ENCODE measurements at places on chromosomes 6 and 20.

DNA sequence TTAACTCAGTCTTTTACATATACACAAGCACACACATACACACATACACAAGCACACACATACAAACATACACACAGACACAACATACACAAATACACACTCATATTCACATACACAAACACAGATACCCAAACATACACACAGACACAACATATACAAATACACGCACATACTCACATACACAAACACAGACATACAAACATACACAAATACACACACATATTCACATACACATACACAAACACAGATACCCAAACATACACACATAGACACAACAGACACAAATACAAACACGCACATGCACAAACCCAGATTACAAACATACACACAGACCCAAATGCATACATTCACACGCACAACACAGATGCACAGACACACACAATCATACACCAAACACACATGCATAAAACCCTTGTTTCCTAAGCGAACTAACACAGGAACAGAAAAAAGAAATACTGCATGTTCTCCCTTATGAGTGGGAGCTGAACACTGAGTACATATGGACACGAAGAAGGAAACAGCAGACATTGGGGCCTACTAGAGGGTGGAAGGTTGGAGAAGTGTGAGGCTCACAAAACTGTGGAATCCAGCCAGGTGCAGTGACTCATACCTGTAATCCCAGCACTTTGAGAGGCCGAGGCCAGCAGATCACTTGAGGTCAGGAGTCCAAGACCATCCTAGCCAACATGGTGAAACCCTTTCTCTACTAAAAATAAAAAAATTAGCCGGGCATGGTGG, 34.2 kb downstream of the PIM1 start:
- DNase-seq, result no peak

GRCh38 chr6:144776031-144776819, 491.1 kb downstream of the UTRN start:
- no peak for DNase-seq

DNA sequence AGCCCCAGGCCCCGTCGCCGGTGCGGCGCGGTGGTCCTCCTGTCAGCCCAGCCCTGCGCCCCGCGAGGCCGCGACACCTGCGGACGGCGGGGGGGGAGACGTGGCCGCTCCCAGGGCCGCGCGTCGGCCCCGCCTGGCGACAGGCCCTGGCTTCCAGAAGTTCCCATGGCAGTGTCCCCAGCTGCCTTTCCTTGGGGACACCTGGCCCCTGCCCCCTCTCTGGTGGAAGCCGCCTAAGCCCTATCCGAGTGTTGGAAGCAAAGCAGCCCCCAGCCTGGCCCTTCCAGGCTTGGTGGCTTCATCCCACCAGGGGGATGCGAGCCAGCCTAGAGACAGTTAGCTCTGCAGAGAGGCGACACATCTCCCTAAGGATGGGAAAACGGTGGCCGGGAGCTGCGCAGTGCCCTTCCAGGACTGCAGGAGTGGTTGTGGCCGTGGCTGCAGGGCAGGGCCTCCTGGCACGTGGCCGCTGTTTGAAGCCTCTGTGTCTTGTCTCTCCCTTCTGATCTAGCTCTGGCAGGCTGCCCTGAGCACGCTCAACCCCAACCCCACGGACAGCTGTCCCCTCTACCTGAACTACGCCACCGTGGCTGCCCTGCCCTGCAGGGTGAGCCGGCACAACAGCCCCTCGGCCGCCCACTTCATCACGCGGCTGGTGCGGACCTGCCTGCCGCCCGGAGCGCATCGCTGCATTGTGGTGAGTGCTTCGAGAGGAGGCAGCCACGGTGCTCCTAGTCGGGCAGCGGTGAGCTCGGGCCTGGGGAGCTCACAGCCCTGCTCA, 816 bp downstream of the NPEPL1 start:
- no peak for DNase-seq

GRCh38 chr20:48090784-48091183, 305.5 kb upstream of the SULF2 start:
- no peak for DNase-seq

DNA sequence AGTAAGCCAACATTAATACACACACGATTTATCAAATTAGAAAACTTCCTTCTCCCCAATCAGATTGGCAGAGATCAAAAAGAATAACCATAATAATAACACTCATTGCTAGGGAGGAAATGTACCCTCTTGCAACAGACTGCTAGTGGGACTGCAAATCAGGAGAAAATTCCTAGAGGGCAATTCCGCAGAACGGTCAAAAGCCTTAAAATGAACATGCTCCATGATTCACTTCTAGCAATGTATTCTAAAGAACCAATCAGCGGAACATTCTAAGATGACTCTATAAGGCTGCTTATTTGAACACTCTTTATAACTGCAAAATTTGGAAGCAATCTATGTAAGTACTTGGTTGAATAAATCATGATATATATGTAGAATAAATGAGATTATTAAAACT, 8.5 kb upstream of the DACT2 start:
- DNase-seq, result no peak

GRCh38 chr20:22578221-22579118, 5.9 kb downstream of the FOXA2 start:
- no peak for DNase-seq

DNA sequence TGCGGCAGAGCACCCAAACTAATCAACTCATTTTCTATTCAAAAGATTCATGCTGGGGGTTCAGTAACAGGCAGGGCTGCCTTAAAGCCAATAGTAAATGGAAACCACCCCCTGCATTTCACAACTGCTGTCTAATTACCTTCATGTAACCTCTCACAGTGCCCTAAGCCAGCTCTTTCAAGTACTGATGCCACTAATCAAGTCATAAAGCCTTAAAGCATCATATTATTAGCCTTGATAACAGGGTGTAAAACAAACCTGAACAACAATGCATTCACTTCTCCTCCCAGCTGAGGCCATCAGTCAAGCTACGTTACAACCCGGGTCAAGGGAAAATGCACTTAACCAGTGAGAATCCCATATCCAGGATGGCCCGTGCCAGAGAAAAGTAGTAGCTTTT, 33.0 kb downstream of the TRERF1 start:
- DNase-seq, result no peak

GRCh38 chr6:6697620-6698019, 109.1 kb downstream of the LY86 start:
- no peak for DNase-seq

DNA sequence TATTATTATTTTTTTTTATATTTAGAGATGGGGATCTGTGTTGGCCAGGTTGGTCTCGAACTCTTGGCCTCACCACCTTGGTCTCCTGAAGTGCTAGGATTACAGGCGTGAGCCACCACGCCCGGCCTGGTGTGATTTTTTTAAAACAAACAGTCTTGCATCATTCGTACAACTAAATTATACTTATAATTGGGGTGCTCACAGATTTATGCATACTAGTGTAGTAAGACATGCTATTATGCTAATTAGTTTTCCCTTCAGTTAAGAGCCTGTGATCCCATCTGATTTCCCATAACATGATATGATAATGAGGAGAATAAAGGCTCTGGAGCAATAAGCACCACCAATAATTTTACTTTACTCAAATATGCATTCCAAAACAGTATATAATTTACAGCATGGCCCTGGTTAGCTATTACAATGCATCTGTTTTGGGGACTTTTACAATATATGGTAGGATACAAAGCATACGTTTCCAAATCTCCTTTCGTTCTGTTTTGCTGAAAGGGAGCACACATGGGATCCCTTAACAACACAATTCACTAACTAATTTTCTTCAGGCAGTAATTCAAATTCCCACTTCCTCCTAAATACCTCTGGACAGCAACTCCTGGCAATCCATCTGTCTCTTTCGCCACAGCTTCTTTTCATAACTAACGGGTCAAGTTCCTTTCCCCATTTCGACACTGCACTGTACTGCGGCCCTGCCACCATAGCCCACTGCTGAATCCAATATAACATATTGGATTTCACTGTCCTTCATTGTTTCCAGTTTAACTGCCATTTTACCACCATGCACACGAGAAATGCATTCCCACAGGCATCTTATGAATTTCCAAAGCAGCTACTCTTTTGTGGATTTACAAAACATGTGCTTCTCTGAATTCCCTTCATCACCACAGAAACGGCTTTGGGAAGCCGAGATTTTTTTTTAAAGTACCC, 1.7 kb downstream of the NUDT3 start:
- no peak for DNase-seq

DNA sequence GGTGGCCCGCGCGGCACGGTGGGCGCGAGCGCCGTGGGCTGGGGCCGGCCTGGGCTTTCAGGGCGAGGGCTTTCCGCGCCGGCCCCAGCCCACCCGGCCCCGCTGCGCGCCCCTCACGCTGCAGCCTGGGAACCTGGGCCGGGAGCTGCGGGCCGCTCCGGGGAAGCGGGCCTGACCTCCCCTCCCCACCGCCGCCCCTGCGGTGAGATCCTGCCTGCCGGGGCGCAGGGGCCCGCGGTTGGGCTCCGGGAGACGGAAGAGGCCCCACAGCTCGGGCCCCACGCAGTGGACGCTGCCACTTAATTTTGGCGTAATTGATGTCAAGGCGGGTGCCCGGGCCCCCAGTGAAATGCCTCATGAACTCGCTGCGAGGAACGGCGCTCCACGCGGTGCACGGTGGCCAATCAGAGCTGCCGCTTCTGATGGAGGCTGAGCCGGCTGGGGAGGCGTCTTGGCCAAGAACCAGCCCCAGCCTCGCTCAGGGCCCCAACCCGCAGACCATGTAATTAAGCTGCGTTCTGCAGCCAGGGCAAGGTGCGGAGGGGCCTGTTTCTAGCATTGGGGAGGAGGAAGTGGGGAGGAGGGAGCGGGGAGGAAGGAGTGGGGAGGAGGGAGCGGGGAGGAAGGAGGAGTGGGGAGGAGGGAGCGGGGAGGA, 96.1 kb upstream of the BHLHE23 start:
- DNase-seq, result peak; percentile 72

- no peak for DNase-seq
Measured at GRCh38 chr6:84687431-84687830, 77.0 kb downstream of the TBX18 start.

- no peak for DNase-seq
Measured at GRCh38 chr6:82144852-82145340, 102.6 kb downstream of the IBTK start.

- DNase-seq, result no peak
Measured at GRCh38 chr6:11393713-11394627, 143.6 kb upstream of the TMEM170B start.

DNA sequence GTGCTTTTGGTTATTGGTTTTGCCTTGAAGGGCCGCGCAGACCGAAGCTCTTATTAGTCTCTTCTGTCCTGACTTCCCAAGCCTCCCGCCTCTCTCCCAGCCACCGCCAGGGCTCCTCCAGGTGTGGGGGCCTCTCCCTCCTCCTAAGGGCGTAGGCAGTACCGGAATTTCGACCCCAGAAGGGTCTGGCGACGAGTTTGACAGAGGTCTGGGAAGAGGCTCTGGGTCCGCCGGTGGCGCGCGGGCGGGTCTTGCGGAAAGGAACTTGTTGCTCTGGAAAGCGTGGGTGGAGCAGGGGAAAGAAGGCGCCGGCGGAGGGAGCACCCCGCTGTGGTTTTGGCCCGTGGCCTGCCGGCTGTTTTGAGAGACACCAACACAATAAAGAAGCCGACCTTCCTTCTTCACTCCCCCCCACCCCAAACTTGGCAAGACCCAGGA, 1.8 kb downstream of the PCSK2 start:
- no peak for DNase-seq

DNA sequence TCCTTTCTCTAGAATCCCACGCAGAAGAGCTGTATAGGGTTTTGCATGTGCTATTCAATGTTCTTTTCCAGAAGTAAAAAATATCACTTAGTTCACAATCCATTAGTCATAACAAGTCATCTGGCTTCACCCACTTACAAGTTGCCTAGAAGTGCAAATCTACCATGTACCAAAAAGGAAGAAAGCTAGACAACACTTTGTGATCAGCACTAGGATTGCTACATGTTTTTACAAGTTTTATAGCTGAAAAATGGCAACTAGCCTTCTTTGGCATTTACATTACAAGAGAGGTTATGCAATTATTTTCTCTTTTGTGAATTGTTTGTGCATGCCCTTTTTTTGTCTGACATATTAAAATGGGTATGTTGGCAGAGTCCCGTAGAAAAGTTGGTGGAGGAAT, 85.6 kb upstream of the PTPRK start:
- no peak for DNase-seq

GRCh38 chr6:139064981-139065665, 36.6 kb downstream of the ABRACL start:
- no peak for DNase-seq

GRCh38 chr6:132512638-132513632, at the start of gene STX7:
TSS of gene STX7 (minus strand) at chr6:132513116. CDS start at chr6:132503530, 9,586 bp downstream.
- peak; percentile 87 for DNase-seq

DNA sequence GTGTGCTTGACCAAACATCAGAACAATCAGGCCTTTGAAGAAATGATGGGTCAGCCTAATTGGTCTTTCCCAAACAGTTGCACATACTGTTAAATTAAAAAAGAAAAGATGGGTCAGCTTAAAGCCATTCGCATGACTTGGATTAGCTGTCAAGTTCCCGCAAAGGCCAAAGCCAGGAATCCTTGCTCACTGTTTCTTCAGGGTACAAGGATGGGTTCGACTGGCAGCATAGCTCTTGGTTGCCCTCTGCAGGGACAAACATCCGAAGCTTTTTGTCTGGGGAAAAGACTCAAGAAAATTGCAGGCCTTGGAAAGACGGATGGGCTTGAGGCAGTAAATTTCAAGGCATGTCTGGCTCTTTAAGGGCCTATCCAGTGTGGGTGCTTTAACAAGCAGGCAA, 168.0 kb downstream of the HDGFL1 start:
- no peak for DNase-seq

DNA sequence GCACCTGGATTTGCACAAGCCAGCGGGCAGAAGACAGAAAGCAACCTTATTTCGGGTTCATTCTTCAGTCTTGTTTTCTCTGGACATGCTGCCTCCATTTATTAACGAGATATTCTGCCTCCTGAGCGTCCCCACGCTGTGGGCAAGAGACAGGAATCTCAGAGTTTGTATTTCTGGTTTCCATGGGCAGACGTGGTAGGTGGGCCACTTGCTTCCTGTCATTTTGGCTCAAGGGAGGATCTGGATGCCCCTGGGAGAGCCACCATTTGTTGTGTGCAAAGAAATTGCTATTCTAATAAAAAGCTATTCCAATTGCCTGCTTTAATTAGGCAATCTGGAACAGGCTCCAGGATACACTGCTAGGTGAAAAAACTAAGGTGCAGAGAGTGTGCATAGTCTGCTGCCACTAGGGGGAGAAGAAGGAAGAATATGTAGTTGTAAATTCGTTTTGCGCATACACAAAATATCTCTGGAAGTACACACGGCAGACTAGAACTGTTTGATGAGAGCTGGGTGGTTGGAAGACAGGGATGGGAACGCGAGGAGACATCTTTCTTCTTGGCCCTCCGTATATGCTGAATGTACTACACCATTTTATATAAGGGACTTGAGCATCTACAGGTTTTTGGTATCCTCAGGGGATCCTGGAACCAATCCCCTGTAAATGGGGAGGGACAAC, 30.1 kb upstream of the SLC16A10 start:
- peak; percentile 22 for DNase-seq

- peak; percentile 54 for DNase-seq
Measured at GRCh38 chr6:33014841-33015634, 5.6 kb upstream of the HLA-DOA start.

- DNase-seq, result no peak
Measured at GRCh38 chr6:17842014-17842776, 135.5 kb upstream of the NUP153 start.

Measured in stimulated activated CD4-positive, alpha-beta T cell treated with anti-CD3 and anti-CD28 coated beads, Interleukin-2, amount 100 ng/mL, for 24 hours (primary cell).